Stimulated activated CD4-positive, alpha-beta T cell treated with anti-CD3 and anti-CD28 coated beads, Interleukin-4, amount 100 ng/mL, for 4 hours (primary cell): ENCODE measurements at places on chromosomes 7 and 10.

DNA sequence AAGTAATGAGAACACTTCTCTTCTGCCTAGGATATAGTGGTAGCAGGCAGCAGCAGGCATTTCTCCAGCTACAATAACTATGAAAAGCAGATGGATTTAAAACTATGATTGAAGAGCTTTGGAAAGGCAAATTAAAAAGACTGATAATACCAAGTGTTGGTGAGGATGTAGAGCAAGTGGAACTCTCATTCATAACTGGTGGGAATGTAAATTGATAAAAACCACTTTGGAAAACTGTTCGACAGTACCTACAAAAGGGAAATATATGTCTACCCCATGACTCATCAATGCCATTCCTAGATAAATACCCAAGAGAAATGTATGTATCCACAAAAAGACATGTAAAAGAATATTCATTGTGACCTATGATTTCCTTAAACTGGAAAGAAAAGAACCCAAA is 14.6 kb downstream of the ARMC3 start:
- DNase-seq = no peak

DNA sequence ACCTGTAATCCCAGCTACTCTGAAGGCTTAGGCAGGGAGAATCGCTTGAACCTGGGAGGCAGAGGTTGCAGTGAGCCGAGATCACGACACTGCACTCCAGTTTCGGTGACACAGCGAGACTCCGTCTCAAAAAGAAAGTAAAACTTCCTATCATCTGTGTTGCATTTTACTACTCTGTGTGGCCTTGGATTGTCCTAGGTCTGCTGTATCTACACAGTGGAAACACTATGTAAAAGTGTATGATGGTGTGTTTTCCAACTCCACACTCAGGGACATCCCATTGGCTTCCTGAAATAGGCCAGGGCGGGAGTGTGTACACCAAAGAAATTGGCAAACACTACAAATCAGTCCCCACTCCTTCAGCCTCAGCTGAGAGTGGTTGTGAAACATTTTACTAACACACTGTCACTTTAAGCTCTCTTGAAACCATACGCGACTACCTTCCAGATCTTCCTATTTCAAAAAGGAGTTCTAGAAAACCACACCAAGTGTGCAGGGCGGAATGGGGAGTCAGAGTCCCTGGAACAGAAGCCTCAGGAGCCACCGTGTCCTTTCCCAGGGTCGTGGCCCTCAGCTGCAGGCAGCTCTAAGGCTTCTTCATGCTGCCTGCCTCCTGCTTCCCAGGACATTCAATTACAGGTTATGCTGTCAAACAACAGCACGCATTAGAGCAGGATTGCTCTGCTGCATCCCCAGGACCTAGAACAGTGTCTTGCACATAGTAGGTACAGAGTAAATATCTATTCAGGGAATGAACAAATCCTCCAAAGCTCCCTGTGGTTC is 275.4 kb downstream of the PARD3 start:
- no peak for DNase-seq

GRCh38 chr7:122136639-122137245 is 7.3 kb downstream of the AASS start:
- DNase-seq = no peak

GRCh38 chr7:88321694-88322093 is 15.0 kb upstream of the STEAP4 start:
- no peak for DNase-seq

DNA sequence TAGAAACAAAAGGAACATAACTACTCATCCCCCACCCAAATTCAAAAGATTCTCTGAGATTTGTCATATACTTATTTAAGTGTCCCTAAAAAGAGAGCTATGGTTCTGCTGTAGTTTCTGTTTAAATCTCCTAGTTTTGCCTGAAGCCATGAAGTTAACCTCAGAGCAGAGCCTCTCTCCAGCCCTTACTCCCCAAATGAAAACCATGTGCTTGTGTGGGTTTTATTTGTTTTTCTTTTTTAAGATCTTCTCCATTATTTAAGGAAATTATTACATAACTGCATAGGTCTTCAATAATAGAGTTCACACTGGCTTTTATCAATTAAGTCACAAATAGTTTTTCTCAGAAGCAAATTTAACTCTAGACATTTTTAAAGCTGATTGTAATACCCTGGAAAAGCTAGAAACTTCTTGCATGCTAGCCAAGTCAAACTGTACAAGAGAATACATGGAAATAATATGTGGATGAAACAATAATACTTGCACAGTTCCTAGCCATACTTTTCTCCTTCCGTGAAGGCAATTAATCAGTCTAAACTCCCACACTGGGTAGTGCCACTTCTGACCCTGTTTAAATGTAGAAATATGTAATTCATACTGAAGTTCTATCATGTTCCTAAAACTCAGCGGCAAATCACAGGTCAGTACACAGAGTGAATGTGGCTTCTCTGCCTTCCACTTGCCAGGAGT is 579.7 kb downstream of the SUGCT start:
- no peak for DNase-seq

DNA sequence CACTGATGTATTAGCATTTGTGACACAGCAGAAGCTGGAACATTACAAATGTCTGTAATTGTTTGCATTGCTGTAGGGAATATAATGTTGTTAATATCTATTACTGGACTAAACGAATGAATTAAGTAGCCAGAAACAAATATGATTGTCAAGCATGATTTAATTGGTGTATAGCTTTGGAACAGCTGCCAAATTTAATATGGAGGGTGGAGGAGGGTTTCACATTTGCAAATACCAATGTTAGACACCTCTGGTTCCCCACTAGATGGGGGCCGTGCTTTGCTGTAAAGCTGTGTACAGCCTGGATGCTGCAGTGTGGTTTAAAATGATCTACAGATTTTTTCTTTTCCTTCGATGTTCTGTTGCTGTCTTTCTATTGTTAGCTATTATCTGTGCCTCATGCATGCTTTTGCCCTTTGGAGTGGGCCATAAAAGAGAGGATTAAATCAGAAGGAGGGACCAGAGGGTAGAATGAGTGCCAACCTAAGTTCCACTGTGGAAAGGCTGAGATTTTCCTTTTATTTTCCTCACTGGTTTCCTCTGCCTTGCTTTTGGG is 23.1 kb downstream of the DNAJB9 start:
- DNase-seq = no peak

- DNase-seq = no peak
Measured at GRCh38 chr7:107818622-107819021, 15.6 kb upstream of the SLC26A3 start.

DNA sequence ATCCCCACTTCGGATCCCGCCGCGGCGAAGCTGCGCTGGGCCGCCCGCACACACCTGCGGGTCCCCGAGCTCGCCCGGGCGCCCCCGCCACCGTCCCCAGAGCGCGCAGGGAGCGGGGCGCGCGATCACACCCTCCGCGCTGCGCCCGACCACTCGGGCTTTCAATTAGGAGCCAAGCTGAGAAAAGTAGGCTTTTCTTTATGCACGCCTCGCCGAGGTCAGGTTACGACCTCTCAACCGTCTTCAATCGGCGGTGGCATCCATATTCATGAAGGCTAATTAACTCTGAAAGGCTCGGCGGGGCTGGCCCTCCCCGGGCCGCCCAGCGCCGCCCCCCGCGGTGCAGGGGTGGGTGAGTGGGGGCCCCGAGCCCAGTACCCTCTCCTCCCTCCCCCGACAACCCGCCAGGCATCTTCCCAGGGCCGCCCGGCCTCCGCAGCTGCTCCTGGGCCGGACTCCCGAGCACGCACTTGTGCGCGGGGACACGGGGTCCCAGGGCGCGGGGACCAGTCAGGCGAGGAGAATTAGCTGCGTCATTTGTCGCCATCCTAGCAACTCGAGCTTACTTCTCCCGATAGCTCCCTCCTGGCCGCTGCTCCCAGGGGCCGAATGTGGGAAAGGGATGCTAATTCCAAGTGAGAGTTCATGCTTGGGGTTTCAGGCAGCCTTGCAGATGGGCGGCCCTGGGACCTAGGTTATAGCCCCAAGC is 155.5 kb upstream of the LYZL2 start:
- peak; percentile 30 for DNase-seq

DNA sequence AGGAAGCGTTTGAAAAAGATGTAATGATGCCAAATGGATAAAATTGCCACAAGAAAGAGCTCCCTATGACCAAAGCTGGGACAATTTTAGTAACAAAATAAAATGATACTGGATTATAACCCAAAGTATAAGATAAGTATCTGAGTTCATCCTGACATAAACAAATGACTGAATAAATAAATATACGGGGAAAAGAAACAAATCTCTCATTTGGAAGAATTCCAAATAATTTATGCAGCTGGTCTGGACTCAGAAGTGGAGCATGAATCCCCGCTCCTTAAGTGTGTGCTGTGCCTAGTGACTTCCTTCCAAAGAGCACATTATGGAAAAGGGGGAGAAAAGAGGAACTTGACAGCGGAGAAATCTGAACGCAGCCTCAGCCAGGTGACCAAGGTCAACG is 186.2 kb downstream of the RAMP3 start:
- no peak for DNase-seq

- no peak for DNase-seq
Measured at GRCh38 chr10:35459449-35459847, 123.1 kb downstream of the CCNY start.

DNA sequence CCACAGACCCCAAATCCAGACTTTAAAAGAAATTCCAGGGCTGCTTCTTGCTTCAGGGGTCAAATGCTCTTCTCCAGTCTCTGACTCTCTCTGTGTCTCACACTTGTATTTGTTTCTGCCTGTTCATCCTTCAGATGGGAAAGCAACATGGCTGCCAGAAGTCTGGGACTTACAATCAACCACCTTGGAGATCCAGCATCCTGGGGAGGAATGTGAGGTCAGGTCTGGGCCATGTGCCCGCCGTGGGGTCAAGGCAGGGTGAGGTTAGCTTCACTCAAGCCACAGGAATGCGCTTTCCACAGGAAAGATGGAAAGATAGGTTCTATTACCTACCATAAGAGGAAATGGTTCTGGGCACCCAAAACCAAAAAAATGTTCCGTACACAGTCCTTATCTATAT is 34.3 kb upstream of the NPVF start:
- no peak for DNase-seq

GRCh38 chr7:86926732-86927131 is 132.7 kb downstream of the ELAPOR2 start:
- DNase-seq = peak; percentile 4

DNA sequence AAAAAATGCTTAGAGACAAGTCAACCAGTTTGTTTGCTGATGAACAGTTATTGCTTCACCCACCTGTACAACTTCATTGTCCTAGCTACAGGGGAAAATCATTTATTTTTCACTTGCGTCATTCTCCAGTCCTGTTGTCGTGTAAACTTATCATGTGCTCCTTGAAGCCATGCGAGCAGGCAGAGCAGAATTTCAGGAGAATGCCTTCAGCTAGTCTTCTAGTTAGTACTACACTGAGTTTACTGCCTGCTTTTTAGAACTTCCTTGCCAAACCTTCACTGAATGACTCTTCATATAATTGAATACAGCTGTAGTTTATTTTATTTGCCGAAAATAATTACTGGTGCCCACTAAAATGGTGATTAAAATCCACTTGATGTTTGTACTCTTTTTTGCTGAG is 15.6 kb downstream of the RPA3 start:
- DNase-seq = no peak

DNA sequence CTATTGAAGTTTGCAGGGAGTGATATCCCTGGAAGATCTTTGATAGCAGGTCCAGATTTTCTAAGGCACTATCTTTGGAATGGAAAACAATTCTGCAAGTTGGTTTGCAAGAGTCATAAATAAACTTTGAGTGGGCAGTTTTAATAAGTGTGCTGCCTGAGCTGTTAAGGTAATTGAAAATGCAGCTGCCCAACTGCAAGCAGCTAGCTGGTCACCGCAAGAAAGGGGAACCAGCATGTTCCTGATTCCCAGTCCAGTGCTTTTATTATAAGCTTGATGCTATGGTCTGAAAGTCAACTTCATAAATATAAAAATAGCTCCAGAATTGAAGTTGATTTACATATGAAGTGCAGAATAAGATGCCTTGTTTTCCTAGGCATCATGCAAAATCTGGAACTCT is 308.4 kb downstream of the ZNF248 start:
- no peak for DNase-seq

DNA sequence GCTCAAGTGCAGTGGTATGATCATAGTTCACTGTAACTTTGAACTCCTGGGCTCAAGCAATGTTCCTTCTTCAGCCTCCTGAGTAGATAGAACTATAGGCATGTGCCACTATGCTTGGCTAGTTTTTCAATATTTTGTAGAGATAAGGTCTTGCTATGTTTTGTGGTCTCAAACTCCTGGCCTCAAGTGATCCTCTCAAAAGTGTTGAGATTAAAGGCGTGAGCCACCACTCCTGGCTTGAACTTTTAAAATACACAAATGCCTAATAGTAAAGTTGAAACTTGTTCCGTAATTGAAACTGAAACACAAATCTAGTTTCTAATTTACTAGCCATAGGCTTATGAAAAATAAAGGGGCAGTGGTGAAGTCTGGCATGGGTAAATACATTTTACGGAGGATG is 65.7 kb downstream of the AP3M1 start:
- DNase-seq = no peak

DNA sequence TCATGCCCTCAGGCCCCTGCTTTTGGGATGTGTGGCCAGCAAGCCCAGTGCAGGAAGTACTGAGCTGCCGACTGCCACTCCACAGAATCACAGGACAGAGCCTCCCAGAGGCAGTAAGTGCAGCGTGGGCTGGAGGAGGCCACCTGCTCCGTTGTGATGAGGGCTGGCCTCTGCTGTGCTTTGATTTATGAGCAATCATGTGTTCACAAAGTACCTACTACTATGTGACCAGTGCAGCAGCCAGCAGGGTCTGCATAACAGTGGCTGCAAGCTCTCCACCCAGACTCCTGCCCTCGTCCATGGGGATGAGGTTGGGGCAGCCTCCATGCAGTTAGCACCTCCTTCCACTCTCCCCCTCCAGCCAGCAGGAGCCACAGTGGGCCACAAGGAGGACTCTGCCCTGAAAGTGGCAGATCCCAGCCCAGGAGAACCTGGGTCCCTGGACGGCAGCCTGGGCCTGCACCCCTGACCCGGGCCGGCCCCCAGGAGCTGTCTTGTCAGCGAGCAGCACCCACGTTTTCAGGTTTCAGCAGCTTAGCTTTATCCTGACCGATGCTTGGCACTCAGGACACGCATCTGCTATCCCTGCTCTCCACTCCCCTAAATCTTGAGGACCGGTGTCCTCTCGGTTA is 37.7 kb upstream of the INSIG1 start:
- no peak for DNase-seq
